ENCODE measurements at places on chromosomes 4 and X. TPM values are rescaled to one million over a fixed set of nuclear protein-coding genes. Genes with fewer than 3 reads are reported as not detected.
A peak's percentile ranks its signal among the peaks of the same experiment; 100 is the strongest.

DNA sequence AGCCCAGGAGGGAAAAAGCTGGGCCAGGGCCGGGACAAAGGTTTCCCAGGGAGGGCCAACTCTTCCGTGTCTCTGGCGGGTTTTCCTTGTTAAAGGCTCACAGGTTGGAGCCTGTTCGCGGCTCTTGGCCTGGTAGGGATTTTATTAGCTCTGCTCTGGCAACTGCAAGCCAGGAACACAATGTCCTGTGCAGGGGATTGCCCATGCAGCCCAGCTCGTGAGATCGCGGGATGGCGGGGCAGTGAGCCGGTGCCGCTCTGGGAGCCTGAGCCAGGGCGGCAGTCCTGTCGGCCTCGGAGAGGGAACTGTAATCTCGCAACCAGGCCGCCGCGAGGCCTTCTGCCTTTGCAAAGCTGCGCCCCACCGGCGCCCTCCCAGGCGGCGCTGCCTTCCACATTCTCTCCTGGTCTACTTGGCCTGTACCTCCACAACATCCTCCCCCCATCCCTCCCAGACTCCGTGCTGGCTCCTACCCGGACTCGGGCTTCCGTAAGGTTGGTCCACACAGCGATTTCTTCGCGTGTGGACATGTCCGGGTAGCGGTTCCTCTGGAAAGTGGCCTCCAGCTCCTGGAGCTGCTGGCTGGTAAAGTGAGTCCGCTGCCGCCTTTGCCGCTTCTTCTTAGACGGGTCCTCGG is 2.1 kb downstream of the PITX2 start:
- DNase-seq = peak; percentile 91

DNA sequence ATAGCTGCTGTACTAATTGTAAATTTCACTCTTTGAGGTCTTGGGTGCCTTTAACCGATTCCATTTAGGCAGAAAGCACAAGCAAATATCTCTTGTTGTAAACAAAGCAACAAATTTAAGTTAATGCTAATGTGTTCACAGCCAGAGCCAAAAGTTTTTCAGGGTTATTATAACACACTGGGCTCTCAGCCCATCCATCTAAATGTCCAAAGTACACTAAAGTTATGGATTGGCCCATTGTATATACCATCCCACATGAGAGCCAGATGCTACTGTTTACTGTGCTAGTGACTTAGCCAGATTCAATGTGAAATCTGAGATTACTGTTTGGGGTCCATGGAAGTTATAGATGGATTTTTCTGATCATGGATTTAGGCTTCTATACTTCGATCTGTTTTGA is 186.7 kb downstream of the LARP7 start:
- no peak for DNase-seq

Gene PASD1
- total RNA-seq = not detected

Gene GSX2
- not detected for total RNA-seq

GRCh38 chrX:86295293-86295692 is 147.0 kb downstream of the DACH2 start:
- no peak for DNase-seq

GRCh38 chrX:114715096-114715495 is 131.2 kb downstream of the HTR2C start:
- DNase-seq = no peak

Gene BCLAF3
- total RNA-seq = 8.2 TPM

DNA sequence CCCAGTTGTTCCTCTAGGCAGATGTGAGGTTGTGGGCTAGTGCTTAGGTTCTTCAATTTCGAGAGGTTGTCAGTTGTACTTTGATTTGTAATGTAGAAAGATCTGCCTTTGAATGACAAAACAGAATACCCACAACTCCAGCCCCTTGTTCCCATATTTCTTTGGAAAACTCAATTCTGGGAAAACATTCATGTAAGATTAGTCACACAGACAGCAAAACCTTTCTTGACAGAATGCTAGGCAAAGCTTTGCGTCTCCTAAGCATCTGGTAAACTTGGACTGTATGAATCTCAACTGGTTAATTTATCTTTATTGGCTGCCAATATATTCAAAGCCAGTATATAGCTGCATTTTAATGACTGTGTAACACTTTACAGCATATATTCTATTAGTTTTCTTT is 34.9 kb downstream of the NOCT start:
- DNase-seq = no peak

DNA sequence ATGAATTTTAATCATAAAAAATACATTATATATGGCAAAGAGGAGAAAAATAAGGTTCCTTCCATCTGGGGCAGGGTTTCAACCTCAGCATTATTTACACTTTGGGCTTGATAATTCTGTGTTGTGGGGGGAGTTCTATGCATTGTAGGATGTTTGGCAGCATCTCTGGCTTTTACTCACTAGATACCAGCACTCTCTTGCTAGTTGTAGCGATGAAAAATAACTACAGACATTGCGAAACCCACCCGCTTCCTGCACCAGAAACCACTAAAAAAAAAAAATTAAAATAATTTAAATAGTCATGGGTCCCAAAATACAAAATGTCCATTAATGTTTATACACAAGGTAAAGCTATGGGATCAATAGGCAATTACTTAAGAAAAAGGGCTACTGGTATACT is 52.7 kb downstream of the PPP3CA start:
- no peak for DNase-seq

- no peak for DNase-seq
These were observed 78.8 kb downstream of the TET2 start for GRCh38 chr4:105225500-105225899.

DNA sequence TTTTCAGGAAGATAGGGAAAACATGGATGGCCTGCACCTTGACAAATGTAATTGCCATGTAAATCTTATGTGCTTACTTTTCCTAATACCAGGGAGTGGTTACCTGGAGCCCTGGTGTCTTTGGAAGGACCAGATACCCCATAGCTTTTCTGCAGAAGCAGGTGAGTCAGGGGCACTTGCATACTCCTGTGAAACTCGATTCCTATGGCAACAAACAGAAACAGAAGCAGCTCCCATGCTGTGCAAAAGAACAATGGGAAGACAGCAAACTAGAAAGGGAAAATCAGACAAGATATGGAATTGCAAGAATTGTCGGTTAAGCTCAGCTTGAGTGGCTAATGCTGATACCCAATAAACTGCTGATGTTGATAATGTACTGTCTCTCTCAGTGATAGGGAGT is 117.4 kb upstream of the AFF2 start:
- DNase-seq = no peak

- no peak for DNase-seq
These were observed 1.9 kb upstream of the VEGFC start for GRCh38 chr4:176794651-176795050.

DNA sequence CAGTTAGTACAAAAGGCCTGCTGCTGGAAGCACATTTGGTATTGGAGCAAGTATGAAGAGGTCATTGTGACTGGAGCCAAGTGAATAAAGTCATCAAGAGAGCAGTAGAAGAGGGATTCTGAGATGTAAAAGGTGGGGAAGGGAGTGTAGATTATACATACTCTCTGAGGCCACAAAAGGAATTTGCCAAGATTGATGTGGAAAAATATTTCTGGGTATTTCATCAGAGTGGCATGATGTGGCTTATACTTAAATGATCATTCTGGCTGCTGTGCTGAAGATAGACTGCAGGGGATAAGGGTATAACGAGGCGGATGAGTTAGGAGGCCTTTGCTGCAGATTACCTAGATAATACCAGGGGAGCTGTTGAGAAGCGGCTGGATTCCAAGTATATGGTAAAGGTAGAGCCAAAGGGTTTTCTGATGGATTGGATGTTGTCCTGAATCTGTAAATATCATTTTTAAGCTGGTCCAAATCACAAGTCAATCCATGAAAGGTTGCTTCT is 231.8 kb upstream of the AGA start:
- no peak for DNase-seq

- no peak for DNase-seq
These were observed at the start of gene CYBB for GRCh38 chrX:37779857-37780256. CYBB (plus strand) TSS chrX:37780059; CDS start chrX:37780078, 19 bp downstream.

DNA sequence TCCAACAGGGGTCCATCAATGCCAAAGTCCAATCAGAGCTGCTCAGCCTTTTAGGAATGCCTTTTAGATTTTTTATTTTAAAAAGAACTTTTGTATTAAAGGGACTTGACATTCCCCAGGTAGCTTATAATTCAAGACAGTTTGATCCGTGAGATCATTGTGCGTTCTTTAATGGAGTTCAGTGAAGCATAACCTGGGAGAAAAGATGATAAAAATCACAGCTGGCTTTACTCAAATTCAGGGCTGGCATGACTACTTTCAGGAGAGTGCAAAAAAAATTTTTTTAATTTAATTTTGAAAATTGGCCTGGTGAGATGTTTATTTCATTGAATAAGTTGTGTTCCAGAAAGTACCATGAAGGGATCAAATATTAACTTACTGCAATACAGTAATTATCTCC is 118.2 kb downstream of the VCX2 start:
- DNase-seq = no peak

Gene EDNRA
- total RNA-seq = 5.8 TPM

DNA sequence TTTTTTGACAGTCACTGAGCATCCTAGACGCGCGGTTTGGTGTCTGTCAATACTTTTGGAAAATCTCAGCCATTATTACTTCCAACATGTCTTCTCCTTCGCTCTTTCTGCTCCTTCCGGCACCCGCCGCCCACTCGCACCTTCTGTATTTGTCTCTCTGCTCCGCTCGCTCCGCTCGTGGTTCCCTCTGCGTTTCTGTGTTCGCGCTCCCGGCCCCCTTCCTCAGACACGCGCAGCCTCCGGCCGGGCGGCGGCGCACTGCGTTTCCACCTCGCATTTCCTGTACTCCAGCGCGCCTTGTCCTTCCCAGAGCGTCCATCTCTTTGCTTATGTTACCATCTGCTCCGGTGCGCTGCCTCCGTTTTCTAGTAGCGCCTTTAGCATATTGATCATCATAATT is 21.1 kb downstream of the PDE6B start:
- peak; percentile 36 for DNase-seq
